ENCODE measurements at places on chromosomes 7 and 10.

DNA sequence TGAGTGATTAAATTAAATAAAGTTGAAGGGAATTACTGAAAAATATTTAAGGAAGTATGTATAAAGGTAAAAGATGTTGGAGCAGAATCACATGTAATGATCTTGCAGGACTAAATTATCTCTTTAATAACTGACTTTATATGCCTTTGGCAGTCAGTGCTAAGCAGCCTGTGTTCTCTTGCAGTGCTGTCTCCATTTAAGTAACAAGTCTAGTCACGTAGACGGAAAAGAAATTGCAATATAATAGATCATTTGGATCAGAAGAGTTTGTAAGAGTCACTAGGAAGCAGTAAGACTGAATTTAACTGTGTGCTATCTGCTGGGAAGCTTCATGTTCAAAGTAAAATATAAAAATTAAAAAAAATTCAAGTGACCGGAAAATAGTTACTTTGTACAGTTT, 21.4 kb downstream of the BZW2 start:
- peak; percentile 18 for DNase-seq

DNA sequence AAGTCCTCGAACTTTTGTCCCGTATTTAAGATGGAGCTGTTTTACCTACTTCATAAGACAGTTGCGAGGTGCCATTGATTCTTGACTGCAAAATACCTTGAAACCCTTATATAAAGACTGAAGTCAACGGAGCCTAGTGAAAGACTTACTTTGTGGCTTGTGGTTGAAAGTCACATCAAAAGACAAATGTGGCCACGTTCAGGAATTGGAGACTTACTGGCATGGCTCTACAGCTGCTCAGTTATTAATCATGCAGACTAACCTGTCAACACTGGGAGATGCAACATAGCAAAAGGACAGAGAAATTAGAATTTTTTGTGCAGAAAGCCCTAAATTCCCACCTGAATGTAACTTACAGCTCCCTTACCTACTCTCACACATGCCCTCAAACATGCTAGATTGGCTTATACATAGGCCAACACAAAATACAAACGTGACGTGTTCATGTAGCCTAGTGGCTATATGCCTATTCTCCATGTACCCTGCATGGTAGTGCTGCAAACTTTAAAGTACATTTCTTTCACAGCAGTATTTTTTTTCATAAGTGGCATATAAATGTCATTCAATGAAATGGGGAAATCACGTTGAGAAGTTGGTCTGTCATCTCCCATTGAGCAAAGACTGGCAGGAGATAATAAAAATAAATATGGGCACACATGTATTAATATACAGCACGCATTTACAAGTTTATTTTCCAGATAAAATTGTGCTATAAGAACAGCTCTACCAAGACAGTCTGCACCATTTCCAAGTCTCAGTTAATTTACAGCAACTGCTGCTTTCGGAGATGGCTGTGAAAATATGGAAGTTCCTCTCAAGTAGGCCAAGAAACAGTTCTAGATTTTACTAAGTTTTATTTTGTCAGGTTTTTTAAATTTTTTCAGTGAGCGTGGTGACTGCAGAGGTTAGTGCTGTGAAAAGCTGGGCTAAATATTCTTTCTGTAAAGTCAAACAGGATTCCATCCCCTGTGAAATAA, 170.4 kb upstream of the C7orf33 start:
- no peak for DNase-seq

GRCh38 chr10:92993699-92994272, 66.8 kb upstream of the CYP26C1 start:
- no peak for DNase-seq

DNA sequence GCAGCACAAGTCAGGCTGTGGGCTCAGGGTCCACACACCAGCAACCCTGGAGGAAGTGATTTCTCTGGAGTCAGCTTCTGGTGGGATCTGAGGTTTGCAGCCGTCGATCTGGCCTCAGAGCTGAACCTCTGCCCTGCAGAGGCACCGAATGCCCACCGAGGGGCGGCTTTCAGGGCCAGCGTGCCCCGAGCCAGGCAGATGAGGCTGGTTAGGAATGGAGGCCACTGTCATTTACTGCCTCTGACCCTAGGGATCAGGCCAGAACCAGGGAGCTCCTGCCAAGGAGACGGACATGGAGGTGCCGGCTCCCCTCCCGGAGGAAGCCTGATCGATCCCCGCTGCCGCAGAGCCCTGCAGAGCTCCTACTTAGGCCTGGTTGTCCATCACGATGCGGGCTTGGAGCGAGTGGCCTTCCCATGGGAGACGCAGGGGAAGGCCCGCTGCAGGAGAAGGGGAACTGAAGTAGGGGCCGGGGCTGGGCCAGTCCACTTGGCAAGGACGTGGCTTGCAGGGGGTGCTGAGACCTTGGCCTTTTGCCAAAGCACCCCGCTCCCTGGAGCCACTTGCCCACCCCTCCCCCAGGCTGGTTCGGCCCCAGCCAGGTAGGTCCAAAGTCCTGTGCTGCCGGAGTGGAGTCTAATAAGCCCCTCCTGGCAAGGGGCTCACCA, 19.6 kb upstream of the ELFN1 start:
- no peak for DNase-seq

DNA sequence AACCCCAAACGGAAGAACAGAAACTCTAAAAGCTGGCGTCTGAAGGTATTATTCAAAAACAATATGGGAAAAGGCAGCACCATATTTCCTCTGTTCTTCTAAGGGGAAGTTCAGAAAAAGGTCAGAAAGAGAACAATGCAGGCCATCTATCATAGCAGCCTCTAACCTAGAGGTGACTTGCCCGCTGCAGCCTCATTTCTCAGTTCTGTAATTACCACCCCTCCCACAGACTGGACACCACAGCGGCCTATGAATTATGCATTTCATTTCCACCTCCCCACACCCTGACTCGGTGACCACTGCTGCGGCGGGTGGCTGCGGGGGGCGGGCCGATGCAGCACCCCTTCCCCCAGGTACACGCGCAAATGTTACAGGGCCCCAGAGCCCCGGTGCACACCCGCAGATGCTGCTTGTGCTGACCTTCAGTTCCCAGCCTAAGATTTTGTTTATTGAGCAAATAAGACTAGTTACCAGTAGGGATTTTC, 125.5 kb downstream of the CLEC2L start:
- DNase-seq, result no peak

GRCh38 chr10:86664341-86665217, 3.7 kb upstream of the LDB3 start:
- DNase-seq, result no peak

- no peak for DNase-seq
Observed at GRCh38 chr10:122713091-122713885, 13.6 kb upstream of the C10orf120 start.

GRCh38 chr7:86970986-86971385, 88.5 kb downstream of the ELAPOR2 start:
- no peak for DNase-seq

GRCh38 chr10:75058161-75058560, 53.3 kb upstream of the SAMD8 start:
- DNase-seq, result no peak

DNA sequence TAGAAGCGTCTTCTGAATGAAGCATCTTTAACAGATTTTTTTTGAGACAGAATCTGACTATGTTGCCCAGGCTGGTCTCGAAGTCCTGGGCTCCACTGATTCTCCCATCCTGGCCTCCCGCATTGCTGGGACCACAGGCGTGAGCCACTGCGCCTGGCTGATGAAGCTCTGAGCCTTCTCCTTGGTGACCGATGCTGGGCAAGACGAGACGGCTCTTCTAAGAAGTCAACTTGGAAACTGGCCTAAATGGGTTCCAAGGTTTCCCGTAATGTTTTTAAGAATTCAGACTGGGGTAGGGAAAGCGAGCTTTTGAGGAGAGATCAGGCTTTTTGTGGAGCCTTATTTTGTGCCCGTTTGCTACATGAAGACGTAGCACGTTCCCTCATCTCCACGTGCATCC, 224.5 kb downstream of the ZMYND11 start:
- no peak for DNase-seq

- no peak for DNase-seq
Observed at GRCh38 chr7:33722383-33723101, 182.8 kb upstream of the BMPER start.

DNA sequence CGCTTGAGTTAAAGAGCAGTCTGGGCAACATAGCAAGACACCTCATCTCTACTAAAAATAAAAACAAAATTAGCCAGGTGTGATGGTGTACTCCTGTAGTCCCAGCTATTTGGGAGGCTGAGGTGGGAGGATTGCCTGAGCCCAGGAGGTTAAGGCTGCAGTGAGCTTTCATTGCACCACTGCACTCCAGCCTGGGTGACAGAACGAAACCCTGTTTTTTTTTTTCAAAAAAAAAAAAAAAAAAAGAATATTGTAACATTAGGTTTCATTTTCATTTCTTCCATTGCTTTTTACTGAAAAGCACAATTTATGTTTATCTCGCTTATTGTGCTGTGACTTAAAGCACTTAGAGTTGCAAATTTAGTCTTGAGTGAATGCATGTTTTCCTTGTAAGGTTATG, 80.0 kb downstream of the MLLT10 start:
- no peak for DNase-seq

DNA sequence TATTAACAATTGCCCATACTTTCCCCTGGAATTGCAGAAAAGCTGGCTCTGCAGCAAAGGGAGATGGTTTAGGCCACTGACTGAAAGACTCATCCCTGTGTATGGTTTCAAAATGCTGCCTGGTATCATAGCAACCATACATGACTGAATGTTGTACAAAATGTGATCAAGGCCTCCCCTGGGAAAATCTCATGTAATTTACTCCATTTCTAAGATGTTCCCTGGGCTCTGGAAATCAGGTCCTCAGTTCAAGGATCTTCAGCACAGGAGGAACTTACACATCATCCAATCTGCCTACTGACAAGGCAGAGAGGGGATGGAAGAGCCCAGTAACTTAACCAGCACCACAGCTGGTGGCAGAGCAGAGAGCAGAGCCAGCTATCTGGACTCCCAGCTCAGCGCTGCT, 111.8 kb downstream of the JAZF1 start:
- DNase-seq, result no peak

DNA sequence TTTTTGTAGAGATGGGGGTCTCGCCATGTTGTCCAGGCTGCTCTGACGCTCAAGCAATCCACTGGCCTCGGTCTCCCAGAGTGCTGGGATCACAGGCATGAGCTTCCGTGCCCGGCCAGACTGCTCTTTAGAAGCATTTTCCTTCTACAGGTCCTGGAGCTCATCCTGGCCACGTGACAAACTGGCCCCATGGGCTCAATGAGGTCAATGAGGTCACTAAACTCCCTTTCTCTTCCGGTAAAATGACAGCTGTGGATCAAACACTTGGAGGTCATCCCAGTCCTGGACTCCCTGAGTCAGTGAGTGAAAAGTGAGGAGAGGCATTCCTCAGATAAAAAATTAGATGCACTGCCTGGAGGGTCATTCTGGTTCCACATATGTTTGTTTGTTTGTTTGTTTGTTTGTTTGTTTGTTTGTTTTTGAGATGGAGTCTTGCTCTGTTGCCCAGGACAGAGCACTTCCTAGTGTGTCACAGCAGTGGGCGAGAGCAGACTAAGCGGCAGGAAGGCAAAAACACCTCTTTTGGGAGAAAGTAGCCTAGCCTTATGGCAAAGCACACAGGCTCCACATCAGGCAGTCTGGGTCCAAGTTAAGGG, 134.9 kb downstream of the TNS3 start:
- DNase-seq, result no peak

DNA sequence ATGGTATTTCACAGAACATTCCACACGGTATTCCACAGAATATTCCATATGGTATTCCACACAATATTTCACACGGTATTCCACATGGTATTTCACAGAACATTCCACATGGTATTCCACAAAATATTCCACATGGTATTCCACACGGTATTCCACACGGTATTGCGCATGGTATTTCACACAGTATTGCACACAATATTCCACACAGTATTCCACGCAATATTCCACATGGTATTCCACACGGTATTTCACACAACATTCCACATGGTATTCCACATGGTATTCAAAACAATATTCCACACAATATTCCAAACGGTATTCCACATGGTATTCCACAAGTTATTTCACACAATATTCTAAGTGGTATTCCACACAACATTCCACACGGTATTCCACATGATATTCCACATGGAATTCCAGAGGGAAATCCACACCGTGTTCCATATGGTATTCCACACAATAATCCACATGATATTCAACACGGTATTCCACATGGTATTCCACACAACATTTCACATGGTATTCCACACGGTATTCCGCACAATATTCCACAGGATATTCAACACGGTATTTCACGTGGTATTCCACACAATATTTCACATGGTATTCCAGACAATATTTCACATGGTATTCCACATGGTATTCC, 136.7 kb upstream of the CHST15 start:
- peak; percentile 50 for DNase-seq

DNA sequence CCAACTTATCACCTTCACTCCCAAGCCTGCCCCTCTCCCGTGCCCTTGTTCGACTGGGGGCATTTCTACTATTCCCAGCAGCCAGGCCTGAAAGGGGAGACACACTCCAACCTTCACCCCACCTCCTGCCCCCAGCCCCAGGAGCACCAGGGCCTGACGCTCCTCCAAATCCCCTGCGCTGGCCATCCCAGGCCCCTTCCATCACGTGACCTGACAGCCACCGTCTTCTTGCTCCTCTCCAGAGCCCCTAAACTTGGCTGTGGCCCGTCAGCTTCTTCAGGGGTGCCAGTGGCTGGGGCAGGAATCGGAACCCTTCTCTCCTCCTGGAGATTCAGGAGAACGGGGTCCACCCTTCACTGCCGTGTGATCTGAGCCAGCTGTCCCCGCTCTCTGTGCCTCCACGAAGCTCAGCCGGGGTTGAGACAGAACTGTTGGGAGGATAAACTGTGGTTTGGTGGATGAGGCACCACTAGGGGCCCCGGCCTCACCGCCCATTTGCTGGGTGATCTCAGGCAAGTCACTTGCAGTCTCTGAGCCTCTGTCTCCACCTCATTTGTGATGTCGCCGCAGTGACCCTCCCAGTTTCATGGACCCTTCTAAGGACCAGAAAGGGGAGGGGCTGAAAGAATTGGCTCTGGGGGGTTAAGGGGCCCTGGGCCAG, 91.0 kb downstream of the MYL10 start:
- DNase-seq, result no peak

GRCh38 chr7:107898997-107899594, 8.1 kb downstream of the DLD start:
- DNase-seq, result no peak

GRCh38 chr7:66921396-66921917, 432 bp downstream of the TMEM248 start:
- DNase-seq, result peak; percentile 60

GRCh38 chr7:96080027-96080426, 241.9 kb downstream of the SLC25A13 start:
- DNase-seq, result no peak

GRCh38 chr7:91852263-91852741, 28.2 kb downstream of the MTERF1 start:
- DNase-seq, result peak; percentile 36

DNA sequence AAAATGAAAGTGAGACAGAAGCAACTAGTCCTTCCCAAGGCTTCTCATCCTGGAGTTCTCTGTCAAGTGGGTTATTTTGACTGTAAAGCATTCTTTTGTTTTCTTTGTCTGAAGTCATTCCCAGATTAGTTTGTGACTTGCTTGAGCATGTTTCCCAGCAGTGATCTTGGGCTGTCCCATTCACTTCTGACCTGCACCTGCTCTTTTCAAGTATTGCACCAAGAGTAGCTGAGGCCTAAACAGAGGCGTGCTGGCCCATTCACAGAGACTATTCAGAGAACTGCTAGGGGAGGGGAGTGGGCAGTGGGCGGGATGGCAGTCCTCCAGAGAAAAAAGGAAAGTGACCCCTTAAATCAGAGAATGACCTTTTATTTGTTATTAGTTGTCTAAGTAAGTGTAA, 61.3 kb downstream of the CACNA2D1 start:
- no peak for DNase-seq

All from erythroblast (primary cell).